ENCODE measurements at places on chromosomes 1 and 21.

DNA sequence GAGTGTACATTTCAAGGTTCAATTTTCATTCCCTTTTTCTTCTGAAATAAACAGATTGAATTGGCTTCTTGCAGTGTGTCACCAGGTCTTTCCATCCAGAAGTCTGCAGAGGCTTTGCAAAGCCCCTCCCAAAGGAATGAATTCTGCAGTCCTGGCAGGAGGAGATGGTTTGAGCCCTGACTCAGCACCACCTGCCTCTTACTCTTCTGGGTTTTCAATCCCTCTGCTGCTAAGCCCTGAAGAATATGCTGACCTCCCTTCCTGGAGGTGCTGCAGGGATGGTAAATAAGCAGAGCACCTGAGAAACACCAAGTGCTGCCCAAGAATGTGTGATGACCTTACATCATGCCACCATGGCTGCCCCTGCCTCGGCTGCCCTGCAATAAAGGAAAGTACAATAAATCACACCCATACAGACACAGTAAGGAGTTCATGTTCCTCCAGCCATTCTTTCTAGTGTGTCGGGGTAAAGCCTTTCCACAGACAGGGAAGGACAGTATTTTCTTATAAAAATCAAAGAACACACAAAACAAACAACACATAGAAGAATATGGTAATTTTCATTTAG, 209.2 kb downstream of the ZNF326 start:
- ATAC-seq: no peak

GRCh38 chr1:145714524-145715111, 4.7 kb upstream of the CD160 start:
- no peak for ATAC-seq

DNA sequence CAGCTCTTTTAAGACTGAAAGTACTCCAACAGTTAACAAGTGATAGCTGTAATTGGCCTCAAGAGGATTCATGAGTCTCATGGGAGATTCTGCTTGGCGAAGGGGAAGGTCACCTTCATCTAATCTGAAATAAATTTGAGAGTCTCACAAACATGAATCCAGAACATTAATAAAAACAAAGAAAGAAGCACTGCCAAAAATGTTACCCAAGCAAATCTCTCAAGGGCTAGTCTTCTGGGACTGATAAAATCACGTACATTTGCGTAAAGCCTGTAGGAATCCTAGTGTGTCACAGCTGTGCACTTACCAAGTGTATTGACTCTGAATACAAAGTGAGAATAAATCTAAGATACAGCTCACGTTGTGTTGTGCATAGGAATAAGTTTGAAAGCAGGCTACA, 21.2 kb upstream of the NUF2 start:
- no peak for ATAC-seq

GRCh38 chr1:38053416-38054091, 7.0 kb upstream of the POU3F1 start:
- no peak for ATAC-seq

- peak; percentile 40 for ATAC-seq
Measured at GRCh38 chr1:48450505-48450904, 21.5 kb downstream of the SPATA6 start.

Measured in SK-N-SH treated with all-trans-retinoic acid at 6 μM for 48 hours (cell line).